Fibroblast of skin of abdomen (primary cell): ENCODE measurements at places on chromosomes 5 and 9.

DNA sequence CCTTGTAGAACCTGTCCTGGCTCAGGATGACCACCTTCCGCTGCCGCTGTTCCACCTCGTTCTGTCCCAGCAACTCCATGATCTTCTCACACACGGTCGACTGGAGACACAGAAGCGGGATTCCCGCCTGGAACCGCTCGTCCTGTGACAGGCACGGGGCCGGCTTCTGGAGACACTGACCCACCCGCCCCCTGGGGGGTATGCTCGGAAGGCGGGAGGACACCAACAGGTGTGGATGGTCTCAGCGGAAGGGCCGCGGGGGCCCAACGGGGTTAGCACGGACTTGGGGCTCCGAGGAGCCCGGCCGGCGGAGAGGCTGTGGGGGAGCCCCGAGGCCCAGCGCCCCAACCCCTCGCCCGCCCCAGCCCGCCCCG, 530 bp downstream of the UCK1 start:
- peak; percentile 23 for DNase-seq

DNA sequence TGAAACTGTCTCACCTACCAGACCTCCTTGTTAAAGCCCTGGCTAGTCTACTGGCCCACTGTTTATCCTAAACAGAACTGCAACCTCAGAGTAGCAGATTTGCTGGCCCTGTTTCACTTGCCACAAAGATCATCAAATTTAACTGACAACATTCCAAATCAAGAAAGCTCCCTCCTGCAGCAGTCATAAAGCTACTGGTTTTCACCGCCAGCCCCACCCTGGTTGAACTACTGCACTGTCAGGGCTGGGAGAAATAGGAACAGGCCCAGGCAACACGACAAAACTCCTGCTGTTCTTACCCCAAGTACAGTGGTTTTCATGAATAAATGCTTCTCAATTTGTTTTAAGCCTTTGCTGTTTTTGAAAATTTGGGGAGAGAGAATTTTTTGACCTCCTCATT, 63.0 kb downstream of the NR6A1 start:
- peak; percentile 12 for DNase-seq

DNA sequence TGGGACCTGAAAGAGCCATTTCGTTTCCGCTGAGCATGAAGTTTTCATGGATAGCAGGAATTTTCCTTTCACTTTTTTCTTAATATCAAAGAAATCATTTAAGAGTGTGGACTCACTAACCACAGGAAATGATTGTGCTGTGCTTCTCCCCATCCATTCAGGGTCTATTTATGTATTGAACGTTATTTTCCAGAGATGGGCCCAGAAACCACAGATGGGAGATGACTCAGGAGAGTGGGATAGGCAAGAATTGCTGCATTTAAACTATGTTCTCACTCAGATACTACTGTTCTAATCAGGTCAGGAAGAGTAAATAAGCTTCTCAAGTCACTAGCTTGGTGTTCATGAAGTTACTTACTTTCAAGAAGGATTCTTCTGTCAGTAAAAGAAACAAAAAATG, 763.8 kb downstream of the DTWD2 start:
- peak; percentile 90 for DNase-seq

- DNase-seq: no peak
Measured at GRCh38 chr5:113090336-113091106, 113.9 kb downstream of the DCP2 start.

DNA sequence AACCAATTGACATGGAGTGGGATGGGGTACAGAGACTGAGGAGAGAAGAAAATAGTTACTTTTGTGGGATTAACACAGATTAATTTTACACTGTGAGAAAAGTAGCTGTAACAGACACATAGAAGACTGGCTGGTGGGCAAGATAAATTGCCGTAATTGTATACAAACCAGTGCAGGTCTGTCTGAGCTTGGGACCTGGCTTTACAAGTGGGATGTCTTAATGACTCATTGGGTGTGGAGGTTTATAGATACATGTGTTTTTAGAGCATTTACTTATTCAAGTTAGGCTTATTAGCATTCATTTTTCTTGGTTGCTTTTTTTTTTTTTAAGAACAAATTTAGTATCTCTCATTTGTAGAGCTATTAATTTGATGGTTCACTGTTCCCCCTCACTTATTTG, 37.5 kb downstream of the SLC44A1 start:
- DNase-seq: no peak

DNA sequence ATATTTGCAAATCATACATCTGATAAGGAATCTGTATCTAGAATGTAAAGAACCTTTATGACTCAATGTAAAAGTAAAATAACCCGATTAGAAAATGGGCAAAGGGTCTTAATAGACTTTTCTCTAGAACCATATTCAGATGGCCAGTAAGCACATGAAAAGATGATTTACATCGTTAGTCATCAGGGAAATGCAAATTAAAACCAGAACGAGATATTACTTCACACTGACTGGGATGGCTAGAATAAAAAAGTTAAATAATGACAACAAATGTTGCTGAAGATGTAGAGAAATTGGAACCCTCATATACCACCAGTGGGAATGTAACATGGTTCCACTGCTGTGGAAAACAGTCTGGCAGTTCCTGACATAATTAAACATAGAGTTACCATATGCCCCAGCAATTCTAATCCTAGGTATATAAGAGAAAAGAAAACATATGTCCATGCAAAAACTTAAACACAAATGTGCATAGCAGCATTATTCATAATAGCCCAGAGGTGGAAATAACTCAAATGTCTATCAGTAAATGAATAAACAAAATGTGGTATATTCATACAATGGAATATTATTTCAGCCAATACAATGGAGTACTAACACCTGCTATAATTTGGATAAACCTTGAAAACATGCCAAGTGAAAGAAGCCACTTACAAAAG, 100.4 kb upstream of the MAMDC2 start:
- DNase-seq: peak; percentile 53

DNA sequence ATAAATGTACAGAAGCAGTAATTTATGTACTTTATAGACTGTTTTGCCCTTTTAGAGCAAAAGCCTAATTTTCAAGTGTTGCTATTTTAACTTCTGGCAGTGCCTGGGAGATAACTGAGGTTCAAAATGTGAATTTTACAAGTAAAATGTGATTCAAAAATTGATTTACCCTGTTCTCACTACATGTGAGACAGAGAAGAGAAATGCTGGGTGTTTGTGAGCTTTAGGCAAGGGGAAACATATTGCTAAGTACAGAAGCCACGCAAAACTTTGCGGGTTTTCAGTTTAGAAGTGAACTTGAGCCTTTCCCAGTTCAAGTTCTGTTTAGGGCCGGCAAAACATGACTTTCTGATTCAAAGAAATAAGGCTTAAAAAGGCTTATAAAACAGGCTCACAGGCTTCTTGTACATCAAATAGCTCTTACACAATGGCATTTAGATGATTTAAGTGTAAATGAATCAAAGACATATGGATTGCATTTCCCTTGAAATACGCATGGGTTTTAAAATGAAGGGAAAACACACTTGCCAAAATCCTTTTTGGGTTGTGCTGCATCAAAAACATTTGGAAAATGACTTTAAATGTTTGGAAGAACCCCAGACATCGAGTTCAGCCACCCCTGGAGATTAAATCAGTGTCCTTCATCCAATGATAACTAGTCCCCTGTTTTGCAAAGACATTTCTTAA, 370.8 kb upstream of the MEF2C start:
- DNase-seq: peak; percentile 77

DNA sequence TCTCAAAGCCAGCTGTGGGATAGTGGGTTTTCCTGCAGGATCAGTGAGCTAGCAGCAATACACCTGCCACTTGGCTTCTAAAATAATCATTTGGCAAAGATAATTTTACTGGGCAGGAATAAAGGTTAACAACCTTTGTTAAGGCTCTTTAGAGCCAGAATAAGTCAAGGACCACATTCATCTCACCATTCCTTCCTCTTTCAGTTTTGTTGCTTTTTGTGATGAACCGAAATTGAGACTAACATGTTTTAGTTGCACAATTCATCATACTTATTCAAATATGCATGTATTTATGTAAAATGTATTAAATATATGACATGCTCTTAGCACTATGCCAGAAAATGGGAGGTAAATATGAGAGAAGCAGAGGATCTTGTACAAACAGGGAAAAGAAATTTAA, 824.4 kb upstream of the TYRP1 start:
- no peak for DNase-seq

DNA sequence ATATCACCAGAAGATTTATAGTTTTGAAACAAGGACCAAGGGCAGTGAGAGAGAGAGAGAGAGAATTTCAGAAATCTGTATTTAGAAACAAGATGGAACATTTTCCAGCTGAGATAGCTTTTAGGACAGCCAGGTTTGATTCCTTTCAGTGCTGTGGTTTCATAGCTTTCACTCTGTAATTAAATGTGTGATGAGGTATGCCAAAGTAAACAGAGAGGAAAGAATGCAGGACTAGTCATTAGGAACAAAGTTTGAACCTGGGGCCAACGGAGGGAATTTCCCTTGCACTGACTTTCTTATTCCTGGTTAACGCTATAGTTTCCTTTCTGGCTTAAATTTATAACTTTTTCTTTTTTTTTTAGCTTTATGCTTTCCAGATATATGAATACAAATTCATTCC, 10.0 kb upstream of the CCL28 start:
- DNase-seq: peak; percentile 34

- DNase-seq: no peak
Measured at GRCh38 chr5:158616707-158617106, 483.0 kb downstream of the EBF1 start.

- DNase-seq: no peak
Measured at GRCh38 chr5:161847941-161848391, at the start of gene GABRA1. Gene GABRA1 (plus strand): TSS chr5:161848120. CDS start chr5:161850811, 2,691 bp downstream.

DNA sequence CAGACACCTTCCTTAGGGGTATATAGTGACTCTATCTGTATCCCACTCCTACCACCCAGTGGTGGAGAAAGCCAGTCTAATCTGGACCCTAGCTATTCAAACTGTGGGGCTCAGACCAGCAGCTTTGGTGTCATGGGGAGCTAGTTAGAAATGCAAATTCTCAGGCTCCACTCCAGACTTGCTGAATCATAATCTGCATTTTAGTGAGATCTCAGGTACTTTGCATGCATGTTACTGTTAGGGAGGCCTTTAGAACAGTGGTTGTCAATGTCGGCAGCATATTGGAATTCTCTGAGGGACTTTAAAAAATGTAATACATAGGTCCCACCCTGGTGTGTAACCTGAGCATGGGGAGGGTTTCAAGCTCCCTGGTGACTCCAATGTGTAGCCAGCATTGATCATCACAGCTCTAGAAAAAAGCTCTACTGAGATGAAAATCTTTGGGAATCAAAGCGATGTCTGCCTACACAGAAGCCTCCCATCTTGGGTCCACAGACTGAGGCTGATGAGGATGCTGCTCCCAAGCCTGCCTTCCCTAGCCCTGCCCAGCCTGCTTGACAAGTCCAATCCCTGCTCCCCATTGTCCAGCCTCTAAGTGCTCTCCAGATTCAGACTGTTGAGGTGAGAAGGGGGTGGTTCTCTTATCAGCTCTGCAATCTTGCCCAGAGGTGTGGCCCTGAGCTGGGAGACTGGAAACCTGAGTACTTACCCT, 11.9 kb upstream of the GM2A start:
- DNase-seq: no peak

- no peak for DNase-seq
Measured at GRCh38 chr5:91025449-91025848, 357.7 kb downstream of the ARRDC3 start.

DNA sequence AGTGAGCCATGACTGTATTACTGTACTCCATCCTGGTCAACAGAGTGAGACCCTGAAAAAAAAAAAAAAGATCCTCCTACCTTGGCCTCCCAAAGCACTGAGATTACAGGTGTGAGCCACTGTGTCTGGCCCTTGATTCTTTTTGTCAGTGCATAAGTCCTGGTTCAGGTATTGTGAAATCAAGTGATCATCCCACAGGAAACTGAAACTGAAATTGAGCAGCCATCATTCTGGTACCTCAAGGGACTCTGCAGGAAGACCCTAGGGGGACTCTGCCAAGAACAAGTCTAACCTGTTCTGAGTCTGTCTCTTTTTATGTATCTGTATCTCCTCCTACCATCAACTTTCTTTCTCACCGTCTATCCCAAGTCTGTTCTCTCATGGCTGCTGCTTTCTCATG, 1.9 kb upstream of the DCAF10 start:
- DNase-seq: no peak

- DNase-seq: no peak
Measured at GRCh38 chr5:78271766-78272165, 22.7 kb downstream of the AP3B1 start.

- no peak for DNase-seq
Measured at GRCh38 chr5:76299592-76299991, 103.5 kb upstream of the IQGAP2 start.
